ENCODE measurements at places on chromosomes 6 and 20. TPM values are rescaled to one million over a fixed set of nuclear protein-coding genes. Genes with fewer than 3 reads are reported as not detected.

The SS18L1 gene
- total RNA-seq = 16.1 TPM

- no peaks in the 10 kb centered on the region for H3K36me3 ChIP-seq
- no peaks in the 10 kb centered on the region for H3K4me1 ChIP-seq
- no peak overlapping the region for H3K27ac ChIP-seq
- no peak overlapping the region for H3K4me3 ChIP-seq
- H3K27me3 ChIP-seq = no peaks in the 10 kb centered on the region
These were observed 271.2 kb downstream of the PRL start for GRCh38 chr6:22025468-22026163.

The CCDC170 gene
- not detected for total RNA-seq

DNA sequence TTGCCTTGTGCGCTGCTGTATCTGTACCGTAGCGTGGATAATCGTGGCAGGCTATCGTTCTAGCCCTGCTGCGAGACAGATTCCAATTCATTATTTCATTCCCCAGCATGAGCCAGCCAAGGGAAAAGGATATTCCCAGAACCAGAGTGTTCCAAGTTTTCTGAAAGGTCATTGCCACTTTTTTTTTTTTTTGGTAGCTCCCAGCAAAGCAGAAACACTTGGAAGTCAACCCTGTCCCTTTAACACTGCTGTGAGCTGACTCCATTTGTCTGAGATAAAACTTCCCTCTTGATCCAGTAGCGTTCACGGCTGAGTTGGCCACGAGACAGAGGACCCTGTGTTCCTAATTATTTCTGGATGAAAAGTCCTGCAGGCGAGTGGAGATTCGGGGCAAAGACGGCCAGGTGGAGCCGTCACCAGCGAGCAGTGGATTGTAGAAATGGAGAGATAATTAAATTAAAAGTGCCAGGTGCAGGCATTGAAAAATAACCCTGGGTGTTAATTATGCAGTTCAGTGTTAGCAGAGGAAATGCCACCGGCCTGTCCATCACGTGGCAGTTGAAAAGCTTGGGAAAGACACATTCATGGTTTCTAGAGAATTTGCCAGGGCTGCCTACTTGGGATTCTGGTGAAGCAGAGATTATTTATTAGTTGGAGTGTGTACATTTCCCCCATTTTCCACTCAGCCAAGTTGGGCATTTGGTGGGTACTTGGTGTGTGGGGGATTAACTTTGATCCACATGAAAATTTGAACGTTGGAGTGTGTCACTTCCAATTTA, 164.2 kb downstream of the SLC24A3 start:
- no peak overlapping the region for H3K27ac ChIP-seq
- no peak overlapping the region for H3K4me3 ChIP-seq
- H3K27me3 ChIP-seq = no peaks in the 10 kb centered on the region
- no peak for DNase-seq
- no peaks in the 10 kb centered on the region for H3K36me3 ChIP-seq

DNA sequence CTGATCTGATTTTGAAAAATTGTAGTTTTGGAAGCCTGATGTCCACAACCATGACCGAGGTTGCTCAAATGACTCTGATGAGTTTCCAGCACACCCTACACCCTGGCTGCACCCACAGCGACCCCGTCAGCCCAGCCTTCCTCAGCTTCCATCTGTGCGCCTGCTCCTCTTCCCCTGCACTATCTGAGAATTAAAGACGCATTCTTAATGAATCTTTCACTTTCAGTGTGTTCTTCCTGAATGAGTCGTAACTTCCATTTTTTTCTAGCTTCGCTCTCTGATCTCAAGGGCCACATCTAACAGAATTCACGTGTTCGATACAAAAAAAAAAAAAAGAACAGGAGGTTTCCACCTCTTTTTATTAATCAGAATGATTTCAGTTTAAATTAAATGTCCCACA, 21.3 kb upstream of the RREB1 start:
- no peak for DNase-seq
- H3K27me3 ChIP-seq = no peaks in the 10 kb centered on the region
- no peaks in the 10 kb centered on the region for H3K36me3 ChIP-seq
- H3K27ac ChIP-seq = no peak overlapping the region
- no peaks in the 10 kb centered on the region for H3K4me1 ChIP-seq

DNA sequence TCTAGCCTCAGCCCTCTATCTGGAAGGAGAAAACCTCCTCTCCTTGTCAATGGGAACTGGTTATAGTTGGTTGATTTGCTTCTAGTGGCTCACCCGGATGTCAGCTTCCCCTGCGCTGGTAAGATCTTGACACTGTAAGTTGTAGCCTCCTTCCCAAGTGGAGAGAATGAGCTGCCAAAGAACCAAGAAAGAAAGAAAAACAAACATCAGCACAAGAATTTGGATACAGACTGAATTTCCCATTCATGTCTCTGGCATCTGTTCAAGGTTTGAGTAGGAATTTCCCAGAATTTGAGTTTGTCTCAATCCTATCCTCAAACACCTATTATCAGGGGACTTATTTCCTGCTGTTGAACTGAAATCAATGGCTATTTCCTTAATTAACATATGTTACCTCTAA, 44.1 kb downstream of the ELOVL2 start:
- H3K27ac ChIP-seq = no peak overlapping the region
- peaks cover 6% of the 10 kb centered on the region for H3K36me3 ChIP-seq
- H3K27me3 ChIP-seq = no peaks in the 10 kb centered on the region
- DNase-seq = peak; percentile 31

DNA sequence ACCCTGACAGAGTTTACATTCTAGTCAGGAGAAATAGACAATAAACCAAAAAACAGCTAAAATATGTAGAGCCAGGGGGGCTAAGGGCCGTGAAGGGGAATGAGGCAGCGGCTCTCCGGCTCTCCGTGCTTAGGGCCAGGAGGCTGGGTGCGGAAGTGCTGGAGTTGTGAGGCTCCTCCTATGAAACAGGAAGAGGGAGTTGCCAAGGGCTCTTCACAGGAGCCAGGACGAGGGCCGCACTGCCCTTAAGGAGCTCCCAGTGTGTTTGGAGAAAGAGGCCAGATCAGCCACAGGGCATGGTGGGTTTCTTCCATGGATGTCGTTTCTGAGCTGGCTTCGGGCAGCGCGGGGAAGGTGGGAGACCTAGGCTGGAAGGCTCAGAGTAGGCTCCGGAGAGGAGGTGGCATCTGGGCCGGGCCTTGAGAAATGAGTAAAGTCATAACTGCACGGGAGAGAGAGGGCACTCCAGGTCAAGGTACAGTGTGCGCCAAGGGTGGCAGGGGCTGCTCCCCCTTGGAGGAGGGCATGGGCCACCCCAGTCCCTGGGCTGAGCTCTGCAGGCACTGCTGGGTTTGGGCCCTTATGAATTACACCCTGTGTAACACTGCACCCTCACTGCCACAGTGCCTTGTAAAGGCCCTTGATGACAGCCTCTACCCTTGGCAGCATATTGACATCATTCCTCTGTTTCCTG, 20.8 kb upstream of the MLN start:
- peaks cover 2% of the 10 kb centered on the region for H3K27me3 ChIP-seq
- peak; percentile 73 for DNase-seq
- H3K27ac ChIP-seq = peak overlapping the region; percentile 99
- peaks cover 12% of the 10 kb centered on the region for H3K4me1 ChIP-seq
- peaks cover 5% of the 10 kb centered on the region for H3K36me3 ChIP-seq
- peak overlapping the region; percentile 83 for H3K4me3 ChIP-seq

The TRIM40 gene
- not detected for total RNA-seq

The DEFB113 gene
- not detected for total RNA-seq

- peak overlapping the region; percentile 83 for H3K4me3 ChIP-seq
- DNase-seq = no peak
- peaks cover 6% of the 10 kb centered on the region for H3K36me3 ChIP-seq
- H3K27ac ChIP-seq = peak overlapping the region; percentile 55
- peaks cover 16% of the 10 kb centered on the region for H3K4me1 ChIP-seq
These were observed 1.8 kb downstream of the TPD52L1 start for GRCh38 chr6:125155344-125155743.

DNA sequence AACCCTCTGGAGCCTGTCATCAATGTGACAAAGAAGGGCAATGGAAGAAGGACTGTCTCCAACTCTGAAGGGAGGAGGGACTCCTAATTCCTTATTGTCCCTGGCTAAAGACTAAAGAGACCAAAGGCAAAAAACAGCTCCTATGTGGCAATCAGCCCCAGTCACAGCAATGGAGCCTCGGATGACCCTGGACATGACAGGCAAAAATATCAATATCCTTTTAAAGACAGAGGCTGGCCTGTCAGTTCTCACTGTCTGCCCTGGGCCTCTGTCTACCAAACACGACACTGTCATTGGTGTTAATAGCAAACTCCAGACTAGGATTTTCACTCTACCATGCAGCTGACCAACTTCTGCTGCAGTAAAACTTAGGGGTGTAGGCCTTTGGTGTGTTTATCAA, 38.0 kb upstream of the POU5F1 start:
- DNase-seq = no peak
- peaks cover 6% of the 10 kb centered on the region for H3K36me3 ChIP-seq
- H3K27ac ChIP-seq = no peak overlapping the region
- H3K27me3 ChIP-seq = no peaks in the 10 kb centered on the region

GRCh38 chr20:46509523-46509922, 3.8 kb downstream of the ZNF334 start:
- H3K27me3 ChIP-seq = peaks cover 84% of the 10 kb centered on the region
- DNase-seq = no peak
- no peak overlapping the region for H3K27ac ChIP-seq
- H3K4me1 ChIP-seq = no peaks in the 10 kb centered on the region
- no peaks in the 10 kb centered on the region for H3K36me3 ChIP-seq

The KCNQ2 gene
- total RNA-seq = not detected

DNA sequence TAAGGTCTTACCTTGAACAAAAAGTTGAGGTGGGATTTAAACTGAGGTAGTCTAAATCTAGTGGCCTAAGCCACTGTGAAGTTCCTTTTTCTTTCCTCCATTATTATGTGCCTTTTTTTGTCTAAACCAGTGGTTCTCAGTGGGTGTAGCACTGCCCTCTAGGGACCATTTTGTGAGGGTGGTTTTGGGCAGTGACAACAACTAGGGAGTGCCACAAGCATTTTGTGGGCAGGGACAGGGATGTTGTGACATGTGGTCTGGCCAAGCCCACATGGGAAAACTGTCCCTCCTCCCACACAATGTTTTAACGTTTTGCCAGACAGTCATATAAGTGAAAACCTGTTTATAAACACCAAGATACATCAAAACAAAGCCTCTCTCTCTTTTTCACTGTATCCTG, 899.4 kb upstream of the FLRT3 start:
- H3K27me3 ChIP-seq = no peaks in the 10 kb centered on the region
- peak; percentile 65 for DNase-seq
- H3K36me3 ChIP-seq = no peaks in the 10 kb centered on the region
- no peak overlapping the region for H3K4me3 ChIP-seq

DNA sequence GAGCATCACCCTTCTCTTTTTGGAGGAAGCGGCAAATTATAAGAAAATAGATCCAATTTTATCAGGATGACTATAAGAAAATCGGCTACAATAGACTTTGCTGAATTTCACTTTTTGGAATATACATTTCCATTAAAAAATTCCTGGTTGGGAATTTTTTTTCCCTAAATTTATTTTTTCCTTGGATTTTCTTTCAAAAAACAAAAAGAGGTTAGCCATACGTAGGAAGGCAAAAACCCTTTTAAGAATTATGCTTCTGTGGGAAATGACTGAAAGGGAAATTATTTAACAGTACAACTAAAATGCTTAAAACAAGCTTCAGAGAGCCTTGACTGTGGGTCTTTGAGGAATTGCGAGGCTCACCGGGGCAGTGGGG, 86.9 kb downstream of the SLC22A23 start:
- H3K36me3 ChIP-seq = peaks cover 5% of the 10 kb centered on the region
- H3K27me3 ChIP-seq = no peaks in the 10 kb centered on the region
- no peak overlapping the region for H3K27ac ChIP-seq

The HLA-DOB gene
- 0.56 TPM for total RNA-seq

DNA sequence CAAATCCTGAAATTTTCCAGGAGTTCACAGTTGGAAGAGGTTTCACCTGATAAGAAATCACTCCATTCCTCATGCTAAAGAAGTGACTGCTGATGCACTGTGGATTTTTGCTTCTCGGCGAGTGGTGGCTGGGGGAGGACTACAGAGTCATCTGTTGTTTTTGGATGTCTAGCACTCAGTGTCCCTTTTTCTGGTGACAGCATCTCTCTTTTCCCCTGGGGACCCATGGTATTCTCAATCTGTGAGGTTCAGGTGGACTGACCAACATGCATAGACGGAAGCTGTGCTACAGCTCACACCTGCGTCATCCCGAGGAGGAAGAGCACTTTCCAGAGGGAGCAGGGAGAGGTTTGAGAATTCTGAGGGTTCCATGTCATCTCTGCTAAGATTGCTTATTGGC, 42.7 kb upstream of the ZNF831 start:
- H3K27me3 ChIP-seq = peaks cover 64% of the 10 kb centered on the region
- no peaks in the 10 kb centered on the region for H3K4me1 ChIP-seq
- no peak overlapping the region for H3K4me3 ChIP-seq
- no peak overlapping the region for H3K27ac ChIP-seq
- DNase-seq = no peak

- no peak overlapping the region for H3K4me3 ChIP-seq
- H3K27me3 ChIP-seq = no peaks in the 10 kb centered on the region
- no peak overlapping the region for H3K27ac ChIP-seq
- no peak for DNase-seq
These were observed 27.2 kb downstream of the DUSP22 start for GRCh38 chr6:319177-320131.

DNA sequence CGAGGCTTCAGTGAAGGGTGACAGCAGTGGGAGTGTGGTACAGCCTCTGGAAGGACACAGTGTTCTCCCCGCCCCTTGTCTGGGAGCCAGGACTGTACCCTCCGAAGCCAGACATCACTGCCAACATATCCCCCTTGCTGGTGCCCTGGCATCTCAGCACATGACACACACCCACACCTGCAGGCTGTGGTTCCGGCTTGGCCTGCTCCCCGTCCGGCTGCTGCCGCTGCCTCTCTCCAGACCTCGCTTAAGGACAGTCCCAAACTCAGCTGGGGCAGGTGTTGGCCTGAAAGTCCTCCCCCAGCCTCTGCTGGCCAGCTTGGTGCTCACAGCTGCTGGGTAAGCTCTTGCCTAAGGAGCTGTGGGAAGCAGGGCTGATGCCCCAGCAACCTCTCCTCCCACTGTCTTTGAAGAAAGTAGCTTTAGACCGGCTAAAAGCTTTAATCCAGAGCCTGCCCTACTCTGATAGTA, 7.0 kb downstream of the EMILIN3 start:
- no peak for DNase-seq
- peaks cover 4% of the 10 kb centered on the region for H3K4me1 ChIP-seq
- H3K27ac ChIP-seq = no peak overlapping the region
- H3K36me3 ChIP-seq = peaks cover 35% of the 10 kb centered on the region

The BPIFB2 gene
- total RNA-seq = not detected

GRCh38 chr6:25217302-25217701, 61.9 kb upstream of the CARMIL1 start:
- H3K4me1 ChIP-seq = peaks cover 22% of the 10 kb centered on the region
- H3K27ac ChIP-seq = no peak overlapping the region
- H3K36me3 ChIP-seq = no peaks in the 10 kb centered on the region

GRCh38 chr6:2209226-2209809, 36.1 kb downstream of the GMDS start:
- H3K4me1 ChIP-seq = no peaks in the 10 kb centered on the region
- no peaks in the 10 kb centered on the region for H3K27me3 ChIP-seq
- DNase-seq = peak; percentile 82

The LY6G6C gene
- not detected for total RNA-seq

GRCh38 chr6:7578516-7578915, 11.5 kb upstream of the SNRNP48 start:
- no peak overlapping the region for H3K4me3 ChIP-seq
- H3K27ac ChIP-seq = no peak overlapping the region
